Heart right ventricle (tissue), 16 donors: ENCODE measurements at places on chromosomes 2 and 18. TPM values are rescaled to one million over a fixed set of nuclear protein-coding genes. Genes with fewer than 3 reads are reported as not detected.

Gene CLIP4
- 47.6 TPM for total RNA-seq

Gene DSG4
- total RNA-seq = not detected

Gene SNORC
- total RNA-seq = 1.0 TPM

Gene ATP8B1
- 4.1 TPM for total RNA-seq

Gene SLC8A1
- total RNA-seq = 1,290 TPM

Gene SIGLEC15
- total RNA-seq = not detected

Gene RAB10
- 101 TPM for total RNA-seq

Gene CABYR
- 0.55 TPM for total RNA-seq

- no peak overlapping the region for H3K27ac ChIP-seq
- H3K4me1 ChIP-seq = peaks cover 17% of the 10 kb centered on the region
- H3K27me3 ChIP-seq = peaks cover 13% of the 10 kb centered on the region
- H3K36me3 ChIP-seq = no peaks in the 10 kb centered on the region
- DNase-seq = no peak
- no peak overlapping the region for H3K4me3 ChIP-seq
Observed at GRCh38 chr2:38080346-38080745, 4.4 kb upstream of the CYP1B1 start.

GRCh38 chr18:50439460-50440015 lies 64.7 kb downstream of the SKA1 start:
- H3K27me3 ChIP-seq = no peaks in the 10 kb centered on the region
- H3K36me3 ChIP-seq = no peaks in the 10 kb centered on the region
- H3K4me3 ChIP-seq = no peak overlapping the region
- no peak overlapping the region for H3K27ac ChIP-seq

- no peaks in the 10 kb centered on the region for H3K36me3 ChIP-seq
- H3K27ac ChIP-seq = no peak overlapping the region
- no peaks in the 10 kb centered on the region for H3K27me3 ChIP-seq
- no peaks in the 10 kb centered on the region for H3K4me1 ChIP-seq
- no peak overlapping the region for H3K4me3 ChIP-seq
Observed at GRCh38 chr2:56170504-56170903, 13.3 kb upstream of the CCDC85A start.

DNA sequence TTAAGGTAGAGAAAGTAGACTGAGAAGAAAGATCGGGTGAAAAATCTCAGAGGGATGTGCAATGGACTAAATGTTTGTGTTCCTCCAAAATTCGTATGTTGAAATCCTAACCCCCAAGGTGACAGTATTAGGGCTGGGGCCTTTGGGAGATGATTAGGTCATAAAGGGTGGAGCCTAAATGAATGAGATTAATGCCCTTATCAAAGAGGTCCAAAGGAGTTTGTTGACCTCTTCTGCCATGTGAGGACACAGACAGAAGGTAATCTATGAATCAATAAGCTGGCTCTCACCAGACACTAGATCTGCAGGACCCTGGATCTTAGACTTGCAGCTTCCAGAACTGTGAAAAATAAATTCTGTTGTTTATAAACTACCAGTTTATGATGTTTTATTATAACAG lies 2.7 kb upstream of the NMI start:
- no peak for DNase-seq
- no peak overlapping the region for H3K27ac ChIP-seq
- H3K36me3 ChIP-seq = no peaks in the 10 kb centered on the region
- no peak overlapping the region for H3K4me3 ChIP-seq

- peak; percentile 71 for DNase-seq
- H3K36me3 ChIP-seq = no peaks in the 10 kb centered on the region
- H3K4me1 ChIP-seq = peaks cover 34% of the 10 kb centered on the region
- H3K27ac ChIP-seq = no peak overlapping the region
- H3K4me3 ChIP-seq = no peak overlapping the region
Observed at GRCh38 chr2:226660526-226660925, 139.1 kb downstream of the IRS1 start.

GRCh38 chr18:63132819-63133200 lies 186.8 kb downstream of the BCL2 start:
- H3K27me3 ChIP-seq = no peaks in the 10 kb centered on the region
- DNase-seq = no peak
- no peak overlapping the region for H3K4me3 ChIP-seq
- H3K4me1 ChIP-seq = peaks cover 17% of the 10 kb centered on the region

GRCh38 chr2:148848146-148848545 lies 26.9 kb upstream of the KIF5C start:
- DNase-seq = no peak
- no peaks in the 10 kb centered on the region for H3K4me1 ChIP-seq
- no peaks in the 10 kb centered on the region for H3K27me3 ChIP-seq
- no peaks in the 10 kb centered on the region for H3K36me3 ChIP-seq
- no peak overlapping the region for H3K4me3 ChIP-seq

GRCh38 chr2:223383315-223383714 lies 218.8 kb downstream of the SCG2 start:
- no peak overlapping the region for H3K4me3 ChIP-seq
- DNase-seq = no peak

DNA sequence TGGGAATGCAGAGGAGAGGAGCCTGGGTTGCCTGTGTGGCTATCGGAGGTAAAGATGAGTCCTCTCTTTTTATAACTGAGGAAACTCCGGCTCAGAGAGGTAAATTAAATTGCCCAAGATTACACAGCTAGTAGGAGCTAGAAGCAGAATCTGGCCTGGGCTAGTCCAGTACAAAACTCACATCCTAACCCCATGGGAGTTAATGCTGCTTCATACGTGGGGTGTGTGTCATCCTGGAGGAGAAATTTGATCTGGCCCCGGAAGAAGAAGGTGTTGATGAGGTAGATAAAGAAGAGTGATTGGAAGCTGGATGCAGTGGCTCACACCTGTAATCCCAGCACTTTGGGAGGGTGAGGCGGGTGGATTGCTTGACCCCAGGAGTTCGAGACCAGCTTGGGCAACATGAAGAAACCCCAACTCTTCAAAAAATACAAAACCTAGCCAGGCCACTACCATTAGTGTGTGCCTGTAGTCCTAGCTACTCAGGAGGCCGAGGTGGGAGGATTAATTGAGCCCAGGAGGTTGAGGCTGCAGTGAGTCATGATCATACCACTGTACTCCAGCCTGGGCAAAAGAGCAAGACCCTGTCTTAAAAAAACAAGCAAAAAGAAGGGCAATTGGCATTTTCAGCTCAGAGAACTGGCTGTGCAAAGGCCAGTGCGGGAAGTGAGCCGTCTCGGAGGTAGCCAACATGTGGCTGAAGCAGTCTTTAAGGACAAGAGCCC lies 33.7 kb downstream of the CTIF start:
- H3K4me1 ChIP-seq = peaks cover 8% of the 10 kb centered on the region
- H3K36me3 ChIP-seq = peaks cover 6% of the 10 kb centered on the region
- no peak for DNase-seq
- no peak overlapping the region for H3K4me3 ChIP-seq
- H3K27ac ChIP-seq = no peak overlapping the region

DNA sequence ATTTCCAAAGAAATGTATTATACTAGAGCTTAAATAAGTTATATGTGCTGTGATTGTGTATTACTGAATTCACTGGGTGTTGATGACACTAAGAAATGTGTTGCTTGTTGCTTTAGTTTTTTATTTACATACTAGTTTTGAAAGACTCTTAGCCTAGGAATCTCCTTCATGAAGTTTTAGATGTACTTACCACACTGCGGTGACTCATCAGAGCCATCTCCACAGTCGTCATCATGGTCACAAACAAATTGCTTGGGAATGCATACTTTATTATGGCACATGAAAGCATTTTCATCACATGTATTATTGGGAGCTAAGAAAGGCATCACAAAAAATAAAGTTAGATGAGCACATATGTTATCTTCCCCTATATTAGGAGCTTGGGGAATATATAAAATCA lies 1624.2 kb downstream of the LRP1B start:
- H3K4me1 ChIP-seq = no peaks in the 10 kb centered on the region
- no peak for DNase-seq
- no peak overlapping the region for H3K4me3 ChIP-seq
- H3K27ac ChIP-seq = no peak overlapping the region
- no peaks in the 10 kb centered on the region for H3K36me3 ChIP-seq

- no peaks in the 10 kb centered on the region for H3K36me3 ChIP-seq
- no peaks in the 10 kb centered on the region for H3K4me1 ChIP-seq
- no peak for DNase-seq
- no peaks in the 10 kb centered on the region for H3K27me3 ChIP-seq
- H3K27ac ChIP-seq = no peak overlapping the region
- no peak overlapping the region for H3K4me3 ChIP-seq
Observed at GRCh38 chr2:58035352-58035751, 11.3 kb upstream of the VRK2 start.

GRCh38 chr2:228268756-228269155 lies 87.3 kb upstream of the SPHKAP start:
- no peak overlapping the region for H3K4me3 ChIP-seq
- no peaks in the 10 kb centered on the region for H3K27me3 ChIP-seq
- no peaks in the 10 kb centered on the region for H3K36me3 ChIP-seq
- no peaks in the 10 kb centered on the region for H3K4me1 ChIP-seq
- H3K27ac ChIP-seq = no peak overlapping the region

DNA sequence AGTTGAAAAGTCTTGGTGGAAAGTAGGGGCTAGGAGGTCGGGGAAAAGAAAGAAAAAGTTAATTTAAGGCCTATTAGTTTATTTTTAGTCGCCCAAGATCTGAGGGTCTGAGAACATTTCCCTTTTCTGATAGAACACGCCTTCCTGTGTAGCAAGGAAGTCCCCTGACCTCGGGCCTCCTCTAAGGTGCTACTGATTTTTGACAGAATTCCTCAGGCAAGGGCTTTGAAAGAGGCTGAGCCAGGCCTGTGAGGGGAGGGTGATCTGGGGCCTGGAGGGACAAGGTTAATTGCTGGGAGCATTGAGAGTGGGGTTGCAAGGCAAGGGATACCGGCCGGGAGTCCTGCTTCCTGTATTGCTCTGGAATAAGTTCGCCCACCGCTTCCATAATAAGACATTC lies 131.4 kb upstream of the MYCN start:
- H3K4me1 ChIP-seq = peaks cover 13% of the 10 kb centered on the region
- H3K27ac ChIP-seq = no peak overlapping the region

DNA sequence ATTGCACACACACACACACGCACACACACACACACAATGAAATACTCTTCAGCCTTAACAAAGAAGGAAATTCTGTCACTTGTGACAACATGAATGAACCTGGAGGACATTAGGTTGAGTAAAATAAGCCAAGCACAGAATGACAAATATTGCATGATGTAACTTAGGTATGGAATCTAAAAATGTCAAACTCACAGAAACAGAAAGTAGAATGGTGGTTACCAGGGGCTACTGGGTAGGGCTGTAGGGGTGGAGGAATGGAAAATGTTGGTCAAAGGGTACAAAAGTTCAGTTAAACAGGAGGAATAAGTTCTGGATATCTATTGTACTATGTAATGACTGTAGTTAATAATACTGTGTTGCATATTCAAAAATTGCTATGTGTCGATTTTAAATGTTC lies 29.5 kb downstream of the SCN2A start:
- no peaks in the 10 kb centered on the region for H3K36me3 ChIP-seq
- H3K4me1 ChIP-seq = no peaks in the 10 kb centered on the region
- no peak overlapping the region for H3K4me3 ChIP-seq
- H3K27ac ChIP-seq = no peak overlapping the region

DNA sequence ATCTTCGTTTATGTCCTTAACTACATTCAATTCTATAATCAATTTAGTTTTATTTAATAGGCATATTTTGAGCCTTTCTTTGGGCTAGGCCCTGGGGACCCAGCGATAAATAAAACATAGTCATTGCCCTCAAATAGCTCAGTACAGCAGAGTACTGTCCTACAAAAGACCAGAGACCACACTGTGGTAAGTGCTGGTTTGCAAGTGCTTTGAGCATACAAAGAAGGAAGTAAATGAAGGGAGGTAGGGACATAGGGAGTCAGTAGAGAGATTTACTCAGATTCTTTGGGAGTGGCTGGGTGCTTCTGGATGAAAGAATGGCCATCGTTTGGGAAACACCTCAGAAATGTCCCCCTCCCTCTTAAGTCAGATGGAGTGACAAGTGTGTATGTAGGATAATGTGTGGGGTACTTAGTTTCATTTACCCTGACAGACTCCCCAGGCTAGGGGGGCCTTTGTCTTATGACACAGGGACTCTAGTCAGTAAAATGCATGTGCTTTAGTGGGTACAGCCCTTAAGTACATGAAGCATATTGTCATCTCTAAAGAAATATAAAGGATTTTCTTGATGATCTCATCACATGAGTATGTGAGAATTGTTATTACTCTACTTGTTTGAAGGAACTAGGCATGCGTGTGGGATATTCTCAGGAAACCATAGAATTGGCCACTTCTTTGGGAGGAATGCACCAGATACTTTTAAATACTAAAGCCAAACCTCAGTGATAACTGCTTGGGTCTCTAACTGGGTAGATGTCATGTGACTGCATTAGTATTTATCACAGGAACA lies 35.1 kb downstream of the MAPRE2 start:
- DNase-seq = no peak
- H3K27me3 ChIP-seq = no peaks in the 10 kb centered on the region
- peaks cover 80% of the 10 kb centered on the region for H3K4me1 ChIP-seq
- H3K4me3 ChIP-seq = no peak overlapping the region

GRCh38 chr2:121044412-121044811 lies 240.6 kb downstream of the TFCP2L1 start:
- no peak overlapping the region for H3K27ac ChIP-seq
- no peak for DNase-seq
- H3K27me3 ChIP-seq = peaks cover 5% of the 10 kb centered on the region
- no peak overlapping the region for H3K4me3 ChIP-seq
- H3K36me3 ChIP-seq = no peaks in the 10 kb centered on the region

DNA sequence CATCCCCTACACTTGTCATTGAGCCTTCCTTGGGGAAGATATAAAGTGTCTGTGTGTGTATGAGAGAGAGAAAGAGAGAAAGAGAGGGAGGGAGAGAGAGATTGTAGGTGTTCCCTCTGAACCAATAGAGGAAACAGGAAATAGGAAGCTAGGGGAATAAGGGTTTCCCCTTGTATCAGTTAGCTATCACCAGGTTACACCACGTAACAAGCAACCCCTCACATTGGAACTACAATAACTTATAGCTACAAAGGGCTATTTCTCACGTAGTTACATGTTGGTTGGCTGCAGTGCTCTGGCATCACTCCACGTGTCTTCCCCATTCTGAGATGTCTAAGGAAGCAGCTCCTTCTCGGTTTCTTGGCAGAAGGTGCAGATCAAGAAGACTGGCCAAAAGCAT lies 41.0 kb upstream of the ARL4C start:
- H3K4me3 ChIP-seq = no peak overlapping the region
- H3K27me3 ChIP-seq = peaks cover 32% of the 10 kb centered on the region
- DNase-seq = no peak
- H3K27ac ChIP-seq = no peak overlapping the region
- no peaks in the 10 kb centered on the region for H3K4me1 ChIP-seq

GRCh38 chr2:238449909-238450417 lies 23.2 kb downstream of the ASB1 start:
- H3K4me1 ChIP-seq = peaks cover 12% of the 10 kb centered on the region
- peaks cover 12% of the 10 kb centered on the region for H3K36me3 ChIP-seq
- peak; percentile 66 for DNase-seq
- H3K27ac ChIP-seq = peak overlapping the region; percentile 79
- no peak overlapping the region for H3K4me3 ChIP-seq
- peaks cover 3% of the 10 kb centered on the region for H3K27me3 ChIP-seq

GRCh38 chr18:48719974-48720654 lies 181.3 kb downstream of the CTIF start:
- peaks cover 10% of the 10 kb centered on the region for H3K36me3 ChIP-seq
- H3K4me3 ChIP-seq = no peak overlapping the region
- H3K27me3 ChIP-seq = no peaks in the 10 kb centered on the region
- H3K27ac ChIP-seq = no peak overlapping the region
